ENCODE measurements at places on chromosomes 2 and 18.

GRCh38 chr18:35106845-35107148 is 65.6 kb downstream of the MAPRE2 start:
- no peak for DNase-seq

- DNase-seq = peak; percentile 29
Measured at GRCh38 chr18:21362831-21363230, 120.8 kb downstream of the GREB1L start.

DNA sequence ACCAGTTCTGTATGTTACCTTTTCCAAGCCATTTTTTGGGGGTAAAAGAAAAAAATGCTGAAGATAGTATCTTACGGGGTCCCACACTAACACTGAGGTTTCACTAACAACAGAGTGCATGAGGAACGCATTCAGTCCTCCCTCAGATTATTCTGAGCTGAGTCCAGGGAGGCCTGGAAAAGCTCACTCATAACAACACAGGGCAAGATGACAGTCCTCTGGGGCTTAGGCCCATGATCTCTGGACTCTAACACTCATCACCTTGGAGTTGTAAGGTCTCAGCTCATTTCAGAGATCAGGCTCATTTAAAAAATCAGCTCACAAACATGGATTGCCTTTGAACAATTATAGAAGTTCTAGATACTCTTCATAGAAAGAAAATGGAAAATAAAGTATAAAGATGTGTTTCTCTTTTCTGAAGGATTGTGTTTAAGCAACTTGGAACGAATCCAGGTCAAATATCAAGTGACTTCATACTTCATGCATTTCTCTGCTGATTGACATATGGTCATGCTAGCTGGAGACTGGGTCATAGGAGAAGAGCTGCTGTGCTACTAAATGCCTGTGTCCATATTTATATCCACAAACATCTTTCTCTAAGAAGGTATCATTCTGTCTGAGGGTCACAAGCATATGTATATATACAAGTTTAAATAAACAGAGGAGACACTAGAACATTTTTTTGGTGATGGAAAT is 265.8 kb downstream of the ALK start:
- peak; percentile 27 for DNase-seq

GRCh38 chr2:21163213-21163612 is 39.4 kb downstream of the TDRD15 start:
- DNase-seq = no peak

GRCh38 chr2:46239175-46239846 is 57.9 kb upstream of the EPAS1 start:
- no peak for DNase-seq

DNA sequence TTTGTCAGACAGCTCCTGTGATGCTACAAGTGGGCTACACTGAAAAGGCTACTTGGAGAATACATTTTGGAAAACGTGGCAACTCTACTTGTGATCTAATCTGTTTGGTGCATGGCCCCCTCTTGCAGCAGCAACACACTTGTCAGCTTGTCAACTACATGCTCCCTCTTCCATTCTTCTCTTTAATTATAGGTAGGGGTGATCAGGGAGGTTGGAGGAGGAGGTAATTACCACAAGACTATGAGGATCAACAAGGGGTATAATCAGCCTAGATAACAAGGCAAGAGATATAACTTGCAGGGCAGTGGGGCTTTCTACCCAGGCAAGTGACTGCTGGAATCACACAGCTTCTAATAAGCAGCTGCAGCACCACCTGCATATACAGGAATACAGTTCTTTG is 104.9 kb downstream of the ACVR1 start:
- no peak for DNase-seq

- DNase-seq = no peak
Measured at GRCh38 chr2:213017404-213017803, 134.0 kb downstream of the IKZF2 start.
